ENCODE measurements at places on chromosomes 7 and 10.
A peak's percentile ranks its signal among the peaks of the same experiment; 100 is the strongest.

GRCh38 chr7:17989546-17989945, 38.1 kb downstream of the PRPS1L1 start:
- peak; percentile 29 for DNase-seq

- DNase-seq = no peak
These were observed 285.6 kb downstream of the HGF start for GRCh38 chr7:81484261-81484660.

DNA sequence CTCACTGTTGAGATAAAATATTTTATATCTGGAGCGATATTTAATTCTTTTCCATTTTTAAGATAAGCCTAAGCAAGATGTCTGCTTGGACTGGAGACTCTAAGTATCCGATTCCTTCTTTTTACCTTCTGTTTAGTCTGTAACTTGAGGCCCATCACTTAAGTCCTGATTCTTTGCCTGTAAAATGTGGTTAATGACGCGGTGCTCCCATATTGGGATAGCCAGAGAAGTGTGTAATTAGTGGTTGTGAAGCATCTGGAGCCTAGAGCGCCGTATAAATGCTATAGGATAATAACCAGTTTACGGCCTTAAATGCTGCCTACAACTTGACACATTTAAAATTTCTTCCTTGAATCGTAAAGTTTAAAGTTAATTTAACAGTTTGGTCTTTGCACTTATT, 132.9 kb downstream of the CHN2 start:
- no peak for DNase-seq

GRCh38 chr7:35508623-35509400, 186.1 kb downstream of the HERPUD2 start:
- DNase-seq = peak; percentile 13

GRCh38 chr10:110851020-110851612, 20.6 kb upstream of the PDCD4 start:
- DNase-seq = peak; percentile 43

DNA sequence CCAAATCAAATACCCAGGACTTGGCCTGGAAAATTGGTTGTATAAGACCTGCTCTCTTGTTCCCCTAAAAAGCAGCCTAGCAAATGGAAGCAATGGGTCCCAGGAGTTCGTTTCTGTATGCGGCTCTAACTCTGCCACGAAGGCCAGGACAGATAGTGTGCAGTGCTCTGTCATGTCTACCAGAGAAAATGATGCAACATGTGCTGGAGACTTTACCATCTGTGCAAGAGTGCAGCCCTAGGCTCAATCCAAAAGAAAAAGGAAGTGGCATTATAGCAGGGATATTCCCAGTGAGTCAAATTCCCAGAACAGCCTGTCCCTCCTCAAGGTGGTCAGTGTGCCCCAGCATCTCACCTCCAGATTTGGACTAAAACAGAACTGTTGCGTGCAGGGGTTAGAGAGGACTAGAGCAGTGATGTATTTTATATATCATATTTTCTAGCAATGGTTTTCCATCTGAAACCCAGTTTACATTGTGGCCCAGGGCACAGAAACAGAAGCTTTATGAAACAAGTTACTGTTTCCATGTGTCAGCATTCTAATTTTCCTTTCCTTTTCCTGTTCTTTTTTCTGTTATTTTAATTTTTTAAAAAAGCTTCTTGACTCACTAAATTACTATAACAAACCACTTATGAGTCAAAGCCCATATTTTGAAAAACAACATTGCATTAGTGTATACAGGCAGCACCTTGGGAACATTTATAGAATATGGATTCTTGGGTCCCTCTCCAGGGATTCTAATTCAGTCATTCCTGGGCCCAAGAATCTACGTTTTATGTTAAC, 311.2 kb downstream of the RNLS start:
- peak; percentile 51 for DNase-seq

DNA sequence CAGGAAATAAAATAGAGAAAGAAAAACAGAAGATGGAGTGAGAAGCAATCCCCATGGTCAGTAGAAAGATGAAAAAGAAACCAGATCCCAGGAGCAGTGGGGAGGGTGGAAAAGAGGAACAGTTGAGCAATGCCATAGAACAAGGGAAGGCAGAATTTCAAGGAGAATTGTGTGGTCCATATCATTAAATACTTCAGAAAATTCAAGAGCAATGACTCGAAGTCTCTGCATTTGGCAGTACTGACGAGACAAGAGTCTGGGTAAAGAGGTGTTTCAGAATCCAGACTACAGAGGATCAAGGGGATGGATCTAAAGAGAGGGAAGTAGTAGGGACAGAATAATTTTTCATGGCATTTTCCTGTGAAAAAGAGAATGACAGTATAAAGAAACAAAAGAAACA, 512.6 kb downstream of the PHTF2 start:
- DNase-seq = no peak

- no peak for DNase-seq
These were observed 32.4 kb upstream of the SVIL start for GRCh38 chr10:29667191-29667590.

- DNase-seq = no peak
These were observed 442.8 kb downstream of the NEBL start for GRCh38 chr10:20454331-20454730.

DNA sequence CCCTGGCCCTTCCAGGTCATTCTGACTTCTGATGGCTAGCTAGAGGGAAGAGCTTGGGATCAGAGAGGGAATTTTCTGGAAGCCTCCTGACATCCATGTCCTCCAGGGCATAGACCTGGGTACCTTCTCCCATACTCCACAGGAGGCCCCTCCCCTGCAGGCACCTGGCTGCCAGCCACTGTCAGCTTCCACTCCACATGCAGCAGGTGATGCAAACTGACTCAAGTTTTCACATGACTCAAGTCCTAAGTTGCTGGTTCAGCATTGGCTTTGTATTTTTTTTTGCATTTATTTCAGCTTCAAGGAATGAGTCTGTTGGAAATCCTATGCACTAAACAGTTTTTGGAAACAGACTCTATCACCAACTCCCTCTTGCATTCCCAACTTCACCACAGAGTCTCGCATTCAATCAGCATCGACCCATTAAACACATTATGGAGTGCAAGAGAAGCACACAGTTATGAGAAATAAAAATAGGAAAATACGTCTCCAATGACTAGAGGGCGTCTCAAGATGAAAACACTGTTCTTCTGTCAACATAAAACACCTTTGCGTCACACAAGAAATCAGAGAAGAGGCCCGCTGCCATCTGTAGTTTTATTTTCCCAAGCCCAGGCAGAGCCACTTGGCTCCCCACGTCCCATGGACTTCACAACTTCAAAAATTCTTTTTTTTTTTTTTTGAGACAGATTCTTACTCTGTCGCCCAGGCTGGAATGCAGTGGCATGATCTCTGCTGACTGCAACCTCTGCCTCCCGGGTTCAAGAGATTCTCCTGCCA, 362.6 kb upstream of the MGMT start:
- peak; percentile 3 for DNase-seq

- no peak for DNase-seq
These were observed 161.9 kb upstream of the AGK start for GRCh38 chr7:141389140-141389796.

- no peak for DNase-seq
These were observed 230.1 kb downstream of the CALN1 start for GRCh38 chr7:72182036-72182435.

Measured in bronchial epithelial cell (primary cell).